ENCODE measurements at places on chromosomes 5 and 9.
A peak's percentile ranks its signal among the peaks of the same experiment; 100 is the strongest.

DNA sequence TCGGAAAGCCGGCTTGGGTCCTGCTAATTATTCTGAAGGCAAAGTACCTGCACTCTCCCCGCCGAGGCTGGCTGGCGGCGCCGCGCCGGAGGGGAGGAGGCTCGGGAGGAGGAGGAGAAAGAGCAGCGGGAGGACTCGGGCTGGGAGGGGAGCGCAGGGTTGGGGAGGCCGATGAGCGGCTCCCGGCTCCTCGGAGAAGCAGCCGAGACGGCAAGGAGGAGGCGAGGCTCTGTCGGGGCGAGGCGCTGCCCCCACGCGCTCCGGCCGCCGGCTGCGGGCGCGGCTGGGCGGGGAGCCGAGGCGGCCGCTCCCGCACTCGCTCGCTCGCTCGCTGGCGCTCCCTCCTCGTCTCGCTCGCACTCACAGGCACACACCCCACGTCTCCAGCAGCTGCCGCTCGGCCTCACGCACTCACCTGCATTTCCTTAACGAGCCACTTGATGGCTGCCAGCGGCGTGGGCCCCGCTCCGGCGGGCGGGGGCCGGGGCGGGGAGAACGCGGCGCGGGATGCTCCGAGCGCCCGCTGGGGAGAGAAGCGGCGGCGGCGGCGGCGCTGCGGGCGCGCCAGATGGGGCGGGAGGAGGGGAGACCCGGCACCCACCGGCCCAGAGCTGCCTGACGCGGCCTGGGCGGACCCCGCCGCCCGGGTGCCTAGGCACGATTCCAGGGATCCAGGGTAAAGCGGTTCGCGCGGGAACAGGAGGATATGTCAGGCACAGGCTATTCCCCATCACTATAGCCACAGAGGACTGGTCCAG lies at the start of gene PTPRD:
Gene PTPRD (minus strand): TSS at position 362 of the 758 bp plus-strand sequence.
- peak; percentile 5 for DNase-seq

DNA sequence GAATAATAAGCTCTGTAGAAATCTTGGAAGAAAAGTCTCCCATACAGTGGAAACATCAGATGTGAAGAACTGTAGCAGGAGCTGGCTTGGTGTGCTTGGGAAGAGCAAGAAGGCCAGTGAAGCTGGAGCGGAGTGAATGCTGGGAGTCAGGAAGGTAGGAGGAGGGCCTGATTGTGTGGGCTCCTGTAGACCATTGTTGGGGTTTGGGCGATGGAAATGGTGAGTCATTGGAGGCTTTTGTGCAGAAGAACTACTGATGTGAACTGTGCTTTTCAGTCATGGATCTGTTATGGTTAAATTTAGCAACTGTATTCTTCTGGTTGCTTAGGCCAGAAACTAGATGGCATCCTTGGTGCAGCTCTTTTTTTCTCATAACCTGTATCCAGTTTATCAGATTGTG lies 2.3 kb downstream of the ICE1 start:
- DNase-seq: peak; percentile 31

DNA sequence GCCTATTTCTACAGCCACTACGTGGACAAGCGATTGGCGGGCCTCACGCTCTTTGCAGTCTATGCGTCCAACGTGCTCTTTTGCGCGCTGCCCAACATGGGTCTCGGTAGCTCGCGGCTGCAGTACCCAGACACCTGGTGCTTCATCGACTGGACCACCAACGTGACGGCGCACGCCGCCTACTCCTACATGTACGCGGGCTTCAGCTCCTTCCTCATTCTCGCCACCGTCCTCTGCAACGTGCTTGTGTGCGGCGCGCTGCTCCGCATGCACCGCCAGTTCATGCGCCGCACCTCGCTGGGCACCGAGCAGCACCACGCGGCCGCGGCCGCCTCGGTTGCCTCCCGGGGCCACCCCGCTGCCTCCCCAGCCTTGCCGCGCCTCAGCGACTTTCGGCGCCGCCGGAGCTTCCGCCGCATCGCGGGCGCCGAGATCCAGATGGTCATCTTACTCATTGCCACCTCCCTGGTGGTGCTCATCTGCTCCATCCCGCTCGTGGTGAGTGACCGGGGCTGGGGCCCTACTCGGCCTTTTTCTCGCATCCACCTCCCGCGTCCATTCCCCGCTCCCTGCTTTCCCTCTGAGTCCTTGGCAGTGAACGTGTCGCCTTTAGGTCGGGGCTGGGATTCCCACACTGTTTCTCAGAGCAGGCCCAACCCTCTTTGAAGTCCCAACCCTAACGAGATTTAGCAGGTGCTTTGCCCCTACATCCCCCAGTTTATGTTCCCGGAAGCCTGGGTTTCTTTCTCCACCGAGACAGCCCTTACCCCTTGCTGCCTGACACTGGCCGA lies 1.8 kb downstream of the PTGER4 start:
- DNase-seq: peak; percentile 48

DNA sequence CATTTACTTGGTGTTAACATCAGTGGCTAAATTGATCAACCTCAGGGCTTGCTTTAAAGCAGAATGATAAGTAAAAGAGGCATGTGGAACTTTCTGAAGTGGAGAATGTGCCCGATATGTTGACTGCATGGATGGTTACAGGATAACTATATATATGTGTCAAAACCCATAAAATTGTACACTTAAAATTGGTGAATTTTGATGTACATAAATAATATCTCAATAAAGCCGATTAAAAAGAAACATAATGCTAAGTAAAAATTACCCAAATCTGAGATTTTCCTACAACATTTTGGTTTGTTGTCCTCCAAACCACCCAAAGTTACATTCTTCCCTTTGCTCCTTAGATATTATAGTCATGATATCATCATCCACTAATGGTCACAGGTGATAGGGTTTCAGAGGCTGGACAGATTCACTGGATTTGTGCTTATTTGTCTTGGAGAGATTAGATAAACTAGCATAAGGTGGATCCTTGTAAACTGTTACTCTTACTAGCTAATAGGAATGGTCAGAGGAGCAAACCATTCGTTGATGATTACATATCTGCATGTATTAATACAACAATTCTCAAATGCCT lies 119.7 kb upstream of the RPS23 start:
- no peak for DNase-seq

DNA sequence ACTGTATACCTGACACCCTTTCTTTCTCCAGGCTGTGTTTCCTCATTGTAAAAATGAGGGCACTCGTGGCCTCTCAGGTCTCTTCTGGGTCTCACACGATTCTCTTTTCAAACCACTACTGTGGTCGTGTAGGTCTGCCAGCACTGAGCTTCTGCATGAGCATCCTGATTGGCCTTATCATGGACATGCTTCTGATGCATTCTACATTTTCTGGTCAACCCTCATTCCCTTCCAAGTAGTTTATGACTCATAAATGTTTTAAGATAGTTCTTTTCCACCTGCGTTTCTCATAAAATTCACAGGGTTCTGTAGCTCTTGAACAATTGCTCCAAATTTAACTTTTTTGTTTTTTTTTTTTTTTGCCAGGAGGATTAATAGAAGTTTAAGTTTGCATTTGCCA lies 294.8 kb downstream of the KCTD16 start:
- no peak for DNase-seq

DNA sequence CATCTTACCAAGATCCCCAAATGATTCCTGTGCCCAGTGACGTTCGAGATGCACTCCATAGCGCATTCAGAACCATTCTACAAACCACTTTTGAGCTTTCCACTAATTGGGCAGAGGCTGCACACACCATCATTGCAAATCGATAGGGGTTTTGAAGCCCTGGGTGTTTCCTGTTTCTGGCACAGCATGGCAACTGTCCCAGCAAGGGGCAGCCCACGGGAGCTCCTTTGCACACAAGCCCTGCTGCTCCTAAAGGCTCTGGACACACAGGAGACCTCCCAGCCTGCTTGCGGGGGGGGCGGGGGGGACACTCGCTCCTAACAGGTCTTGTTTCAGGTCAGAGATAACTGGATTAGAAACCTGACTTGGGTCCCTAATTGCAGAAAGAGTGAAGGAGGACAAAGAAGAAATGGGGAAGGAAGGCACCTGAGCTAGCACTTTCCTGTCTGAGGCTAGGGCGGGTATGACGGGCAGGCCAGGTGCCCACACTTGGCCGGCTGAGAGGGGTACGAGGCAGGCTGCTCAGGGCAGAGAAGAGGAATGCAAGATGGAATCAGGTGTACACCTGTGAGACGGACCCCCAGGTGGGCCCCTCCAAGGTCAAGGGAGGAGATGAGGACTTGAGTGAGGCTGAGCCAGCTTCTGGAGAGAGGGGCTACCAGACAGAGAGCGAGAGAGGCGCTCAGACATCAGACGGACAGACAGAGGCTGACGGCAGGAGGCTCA lies 820 bp downstream of the FBP1 start:
- DNase-seq: no peak

GRCh38 chr5:103829585-103829984 lies 267.0 kb upstream of the NUDT12 start:
- DNase-seq: no peak

DNA sequence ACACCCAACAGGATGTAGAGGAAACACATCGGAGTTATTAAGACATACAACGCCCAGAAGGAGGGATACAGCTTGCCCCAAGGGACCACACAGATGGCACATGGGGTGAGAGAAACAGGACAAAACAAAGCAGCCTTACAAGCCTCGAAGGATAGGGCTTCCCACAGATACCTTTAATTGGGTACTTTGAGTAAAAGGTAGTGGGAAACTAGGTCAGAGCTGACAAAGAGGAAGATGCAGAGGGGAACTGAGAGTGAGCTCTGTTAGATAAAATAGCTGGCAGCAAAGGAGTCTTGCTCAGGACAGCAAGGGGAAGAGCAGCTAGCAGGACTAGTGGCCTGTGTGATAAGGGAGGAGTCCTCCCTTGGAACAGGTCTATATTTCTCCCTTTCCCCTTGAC lies 48.2 kb downstream of the OTP start:
- DNase-seq: no peak

GRCh38 chr9:111798786-111799185 lies 4.0 kb upstream of the SHOC1 start:
- DNase-seq: no peak

DNA sequence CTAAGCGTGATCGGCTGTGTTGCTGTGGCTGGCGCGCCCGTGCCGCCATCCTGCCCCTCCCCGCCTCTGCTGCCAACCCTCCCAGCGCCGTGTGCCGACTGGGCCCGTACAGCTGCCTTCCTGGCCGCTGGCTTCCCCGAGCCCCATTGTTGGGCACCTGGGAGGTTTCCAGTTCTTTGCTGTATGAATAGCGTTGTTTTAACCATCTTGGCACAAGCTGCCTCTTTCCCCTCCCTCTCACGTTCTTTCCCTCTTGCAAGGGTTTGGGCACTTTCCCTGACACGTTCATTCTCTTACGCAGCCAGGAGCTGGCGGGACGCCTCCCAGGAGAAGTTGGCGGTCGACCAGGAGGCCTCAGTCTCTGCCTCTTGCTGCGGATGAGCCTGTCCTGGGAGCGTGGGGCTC lies 43.1 kb upstream of the RXRA start:
- no peak for DNase-seq
